ENCODE measurements at places on chromosomes 2 and 18. TPM values are rescaled to one million over a fixed set of nuclear protein-coding genes. Genes with fewer than 3 reads are reported as not detected.

Gene TEX44
- not detected for total RNA-seq

Gene PHLPP1
- total RNA-seq: 7.1 TPM

Gene ALLC
- total RNA-seq: not detected

Gene RNF144A
- total RNA-seq: 6.2 TPM

Gene WDR7
- 4.2 TPM for total RNA-seq

Gene KLHL30
- total RNA-seq: 0.11 TPM

Gene ANKRD53
- 0.07 TPM for total RNA-seq

Gene RBBP8
- 31.5 TPM for total RNA-seq

Gene ANTXR1
- 167 TPM for total RNA-seq

Gene ERICH2
- total RNA-seq: not detected

Gene MC5R
- total RNA-seq: not detected

Gene RNU2-63P
- not detected for total RNA-seq

Gene KRTCAP3
- 1.4 TPM for total RNA-seq

Gene ZBTB7C
- 0.05 TPM for total RNA-seq

Gene CSRNP3
- total RNA-seq: not detected

Gene MC2R
- total RNA-seq: not detected

Gene FAM228A
- not detected for total RNA-seq

Gene NAB1
- total RNA-seq: 40.1 TPM

Gene TUBA4B
- total RNA-seq: 0.26 TPM

Gene VIT
- not detected for total RNA-seq

Gene TXNDC2
- total RNA-seq: 0.38 TPM

Gene HOXD11
- total RNA-seq: 8.2 TPM

Gene RUFY4
- not detected for total RNA-seq

Gene MYL1
- total RNA-seq: not detected

Gene EFEMP1
- 47.0 TPM for total RNA-seq

Gene TDRD15
- not detected for total RNA-seq

Gene RNF149
- 44.1 TPM for total RNA-seq

Gene FER1L5
- not detected for total RNA-seq

Gene AGXT
- total RNA-seq: not detected

Measured in A549 treated with DMSO at 1 μM for 4 hours (cell line).